ENCODE measurements at places on chromosomes 3 and 15.
A peak's percentile ranks its signal among the peaks of the same experiment; 100 is the strongest.

DNA sequence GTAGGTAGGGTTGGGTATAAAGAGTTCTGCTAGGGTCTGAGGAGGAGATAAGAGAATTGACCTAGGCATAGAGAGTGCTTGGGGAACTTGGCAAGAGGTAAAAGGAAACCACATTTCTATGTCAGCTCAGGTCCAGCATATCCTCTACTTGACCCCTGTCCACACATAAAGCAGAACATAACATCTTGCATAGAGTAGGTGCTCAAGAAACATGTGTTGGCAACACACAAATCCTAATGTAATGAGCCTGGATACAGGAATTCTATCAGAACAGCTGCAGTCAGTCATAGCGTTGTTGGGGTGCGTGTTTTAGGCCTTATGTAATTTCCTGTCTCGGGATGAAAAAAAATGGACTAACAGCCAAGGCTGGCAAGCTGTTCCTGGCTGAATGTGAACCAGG, 35.0 kb upstream of the PLCL2 start:
- no peak for DNase-seq

GRCh38 chr3:38235466-38235865, 30.1 kb upstream of the SLC22A13 start:
- no peak for DNase-seq

DNA sequence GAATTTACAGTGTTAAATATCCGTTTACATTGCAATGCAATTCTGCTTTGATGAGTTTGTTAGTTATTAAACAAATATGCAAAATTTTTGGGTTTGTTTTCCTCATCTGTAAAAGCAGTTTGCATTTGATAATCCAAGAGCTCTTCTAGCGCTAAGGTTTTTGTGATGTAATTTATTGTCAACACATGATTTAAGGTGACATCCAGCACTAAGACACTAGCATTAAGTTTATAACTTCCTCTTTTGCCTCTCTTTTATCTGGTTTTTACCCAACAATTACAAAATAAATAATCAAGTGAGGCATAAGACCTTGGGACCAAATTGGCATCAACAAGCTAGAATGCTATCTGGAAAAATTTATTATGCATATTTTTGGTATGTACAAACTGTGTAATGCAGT, 969 bp upstream of the DNAJC19 start:
- DNase-seq = no peak

DNA sequence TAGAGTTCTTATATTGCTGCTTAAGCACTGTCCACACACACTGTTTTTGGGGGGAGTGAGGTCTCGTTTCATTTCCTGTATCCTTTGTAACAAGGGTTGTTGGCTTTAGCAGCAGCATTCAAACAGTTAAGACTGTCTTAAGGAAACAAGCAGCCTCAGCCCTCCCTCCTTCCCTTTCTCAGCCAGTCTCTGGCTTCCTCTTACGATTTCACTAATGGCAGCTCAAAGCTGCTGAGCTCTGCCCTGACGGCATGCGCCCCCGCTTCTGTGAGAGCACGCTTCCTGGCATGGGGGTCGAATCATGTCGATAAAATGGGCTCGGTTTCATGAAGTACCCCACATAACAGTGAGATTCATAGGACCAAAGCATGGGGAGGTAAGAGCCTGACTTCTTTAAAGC, 105.0 kb downstream of the KLHL25 start:
- no peak for DNase-seq

- DNase-seq = no peak
Measured at GRCh38 chr3:110887176-110887575, 184.4 kb upstream of the NECTIN3 start.

DNA sequence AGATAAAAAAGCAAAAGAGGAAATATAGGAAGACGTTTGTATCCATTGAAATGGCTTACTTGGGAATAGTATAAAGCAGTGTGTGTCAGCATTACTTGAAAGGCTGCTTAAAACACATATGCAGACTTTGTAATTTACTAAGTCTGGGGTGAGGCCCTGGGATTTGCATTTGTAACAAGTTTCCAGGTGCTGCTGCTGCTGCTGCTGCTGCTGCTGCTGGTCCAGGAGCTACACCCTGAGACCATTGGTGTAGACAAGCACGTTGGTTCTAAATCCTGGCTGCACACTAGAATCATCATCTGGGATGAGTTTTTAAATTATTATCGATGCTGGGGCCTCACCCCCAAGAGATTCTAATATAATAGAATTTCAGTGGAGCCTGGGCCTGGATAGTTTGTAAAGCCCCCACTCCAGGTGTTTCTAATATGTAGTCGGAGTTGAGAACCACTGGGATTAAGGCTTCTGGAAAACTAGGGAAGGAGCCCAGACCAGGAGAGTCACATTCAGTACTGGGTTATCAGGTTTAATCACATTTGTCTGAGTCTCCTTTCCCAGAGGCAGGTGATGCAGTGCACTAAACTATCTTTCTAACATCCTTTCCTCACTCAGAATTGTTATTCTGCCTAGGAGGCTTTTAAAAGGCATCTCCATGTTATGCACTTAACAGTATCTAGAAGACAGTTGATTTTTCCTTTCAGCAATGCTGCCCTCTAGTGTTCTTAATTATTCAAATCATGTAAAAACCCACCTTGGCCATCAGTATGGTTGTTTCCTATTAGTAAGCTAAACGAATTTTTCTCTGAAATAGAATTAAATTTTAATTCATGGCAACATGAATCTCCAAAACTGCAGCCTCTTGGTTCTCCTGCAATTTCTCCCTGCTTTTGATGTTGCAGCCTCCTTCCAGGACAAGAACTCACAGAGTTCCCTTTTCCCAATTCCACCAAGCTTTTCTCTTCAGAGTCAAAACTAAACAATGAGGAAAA, 45.4 kb downstream of the SSR3 start:
- DNase-seq = no peak

DNA sequence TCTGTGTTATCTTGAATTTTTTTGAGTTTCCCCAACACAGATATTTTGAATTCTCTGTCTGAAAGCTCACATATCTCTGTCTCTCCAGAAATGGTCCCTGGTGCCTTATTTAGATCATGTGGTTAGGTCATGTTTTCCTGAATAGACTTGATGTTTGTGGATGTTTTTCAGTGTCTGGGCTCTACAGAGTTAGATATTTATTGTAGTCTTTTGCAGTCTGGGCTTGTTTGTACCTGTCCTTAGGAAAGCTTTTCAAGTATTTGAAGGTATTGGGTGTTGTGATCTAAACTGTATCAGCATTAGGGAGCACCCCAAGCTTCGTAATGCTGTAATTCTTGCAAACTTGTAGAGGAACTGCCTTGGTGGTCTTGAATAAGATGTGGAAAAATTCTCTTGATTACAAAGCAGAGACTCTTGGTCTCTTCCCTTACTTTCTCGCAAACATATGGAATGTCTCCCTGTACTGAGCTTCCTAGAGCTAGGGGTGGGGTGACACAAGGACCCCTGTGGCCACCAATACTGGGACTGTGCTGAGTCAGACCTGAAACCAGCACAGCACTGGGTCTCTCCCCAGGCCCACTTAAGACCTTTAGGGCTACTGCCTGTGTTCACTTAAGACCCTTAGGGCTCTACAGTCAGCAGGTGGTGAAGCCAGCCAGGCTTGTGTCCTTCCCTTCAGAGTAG, 26.5 kb downstream of the TM4SF18 start:
- no peak for DNase-seq

GRCh38 chr3:71579326-71579934, 4.1 kb downstream of the FOXP1 start:
- DNase-seq = no peak

DNA sequence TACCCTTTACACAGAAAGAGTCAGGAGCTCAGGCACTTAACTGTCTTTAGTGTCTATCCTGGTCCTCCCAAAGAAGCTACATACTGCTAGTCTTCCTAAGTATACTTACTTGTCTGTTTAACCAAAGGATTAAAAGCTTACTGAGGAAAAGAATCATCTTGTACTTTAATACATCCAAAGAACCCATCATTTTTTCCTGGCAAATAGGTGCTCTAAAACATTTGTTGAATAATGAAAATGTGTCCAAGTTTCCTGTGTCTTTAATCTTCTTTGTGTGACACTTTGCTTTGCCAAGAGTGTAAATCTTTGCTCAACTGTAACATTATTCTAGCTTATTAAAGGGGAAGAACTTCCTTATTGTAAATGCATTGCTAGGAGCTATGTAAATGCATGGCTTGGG, 519.2 kb downstream of the OTOL1 start:
- no peak for DNase-seq

DNA sequence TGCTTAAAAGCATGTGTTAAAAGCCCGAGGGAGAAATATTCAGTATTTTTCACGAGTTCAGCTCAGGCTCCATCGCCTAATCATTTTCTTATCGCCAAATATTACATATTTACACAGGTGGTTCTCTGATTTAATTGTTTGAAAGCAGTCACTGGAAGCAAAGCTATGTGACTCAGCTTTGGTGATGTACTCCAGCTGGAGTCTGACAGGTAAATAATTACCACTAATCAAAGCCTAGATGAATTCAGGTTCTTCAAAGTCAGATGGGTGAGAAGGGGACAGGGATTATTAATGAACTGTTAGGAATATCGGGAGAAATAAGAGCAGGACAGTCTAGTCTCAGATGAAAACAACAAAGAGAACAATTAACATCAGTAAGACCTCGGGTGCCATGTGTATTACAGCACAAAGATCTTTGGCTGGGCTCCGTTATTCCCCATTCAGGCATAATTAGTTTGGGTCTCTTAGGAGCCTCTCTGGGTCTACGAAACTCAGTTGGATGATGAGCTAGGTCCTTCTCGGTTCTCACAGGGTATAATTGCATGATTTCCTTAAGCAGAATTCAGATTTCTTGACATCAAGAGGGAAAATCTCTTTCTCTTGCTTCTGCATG, 331.7 kb upstream of the ADAMTS9 start:
- no peak for DNase-seq

DNA sequence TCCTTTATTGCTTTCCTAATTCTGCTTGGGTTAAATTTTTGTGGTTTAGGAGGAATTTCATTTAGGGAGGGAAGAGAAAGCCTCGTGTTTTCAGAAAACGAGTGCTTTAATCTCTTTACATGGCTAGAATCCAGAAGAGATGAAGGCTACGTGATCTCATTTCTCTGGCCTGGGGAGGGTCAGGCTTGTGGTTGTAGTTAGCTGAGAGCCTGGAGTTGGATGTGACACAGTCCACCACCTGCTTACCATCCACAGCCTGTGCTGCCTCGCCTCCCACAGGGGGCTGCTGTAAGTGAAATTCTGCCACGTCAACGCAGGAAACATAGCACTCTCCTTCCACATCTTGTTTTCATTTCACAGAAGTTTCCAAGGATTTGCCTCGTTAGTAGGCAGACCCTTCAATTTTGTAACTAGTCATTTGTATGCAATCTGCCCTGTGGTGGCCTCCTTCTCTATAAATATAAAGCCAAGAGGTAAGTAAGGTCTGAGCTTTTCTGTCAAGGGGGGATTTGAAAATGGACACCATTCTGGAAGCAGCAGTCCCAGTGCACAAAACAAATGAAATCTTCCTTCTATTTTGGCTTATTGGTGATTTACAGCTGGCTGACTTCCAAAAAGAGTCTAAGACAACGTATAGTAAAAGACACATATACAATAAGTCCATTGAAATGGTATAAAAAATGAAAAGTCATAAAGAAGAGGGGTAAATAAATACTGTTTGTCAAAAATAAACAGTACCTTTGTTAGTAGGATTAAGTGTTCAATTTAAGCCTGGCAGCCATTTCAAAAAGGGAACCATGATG, 3.4 kb downstream of the GXYLT2 start:
- DNase-seq = no peak

- no peak for DNase-seq
Measured at GRCh38 chr15:74127954-74128784, 2.2 kb upstream of the ISLR2 start.

DNA sequence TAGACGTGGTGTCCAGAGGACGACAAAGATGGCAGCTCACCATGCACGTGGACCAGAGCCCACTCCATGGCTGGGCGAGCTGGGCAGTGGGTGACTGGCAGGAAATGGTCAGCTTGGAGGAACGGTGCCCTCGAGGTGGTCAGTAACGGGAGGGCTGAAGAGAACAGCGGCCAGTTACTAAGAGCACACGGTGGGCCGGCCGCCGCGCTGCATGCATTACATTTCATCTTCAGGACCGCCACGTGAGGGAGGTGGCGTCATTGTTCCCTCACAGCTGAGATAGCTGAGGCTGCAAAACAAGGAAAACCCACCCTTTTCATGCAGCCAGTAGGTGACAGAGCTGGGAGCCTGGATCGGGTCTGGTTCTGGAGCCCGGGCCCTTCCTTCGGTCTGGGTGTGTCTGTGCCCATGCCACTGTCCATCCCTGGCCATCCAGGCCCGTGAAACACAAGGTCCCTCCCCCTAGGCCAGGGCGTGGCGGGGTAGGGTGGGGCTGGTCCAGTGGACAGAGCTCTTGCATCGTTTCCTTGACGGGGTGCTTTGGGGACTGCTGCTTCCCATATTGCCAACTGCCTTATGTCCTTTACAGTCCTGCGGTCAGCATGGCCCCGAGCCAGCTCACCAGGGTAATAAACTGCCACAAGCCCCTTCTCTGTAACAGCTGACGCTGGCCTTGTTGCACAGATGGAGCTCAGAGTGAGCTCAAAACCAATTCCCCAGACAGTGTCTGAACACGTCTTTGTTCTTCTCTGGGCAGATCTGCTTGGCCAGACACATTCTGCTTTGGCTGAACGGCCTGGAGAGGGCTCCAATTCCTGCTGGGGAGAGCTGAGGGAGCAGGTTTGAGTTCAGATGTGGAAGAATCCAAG, 51.8 kb downstream of the RGMA start:
- DNase-seq = peak; percentile 72

- DNase-seq = no peak
Measured at GRCh38 chr3:78994174-78995027, 773.4 kb downstream of the ROBO1 start.

DNA sequence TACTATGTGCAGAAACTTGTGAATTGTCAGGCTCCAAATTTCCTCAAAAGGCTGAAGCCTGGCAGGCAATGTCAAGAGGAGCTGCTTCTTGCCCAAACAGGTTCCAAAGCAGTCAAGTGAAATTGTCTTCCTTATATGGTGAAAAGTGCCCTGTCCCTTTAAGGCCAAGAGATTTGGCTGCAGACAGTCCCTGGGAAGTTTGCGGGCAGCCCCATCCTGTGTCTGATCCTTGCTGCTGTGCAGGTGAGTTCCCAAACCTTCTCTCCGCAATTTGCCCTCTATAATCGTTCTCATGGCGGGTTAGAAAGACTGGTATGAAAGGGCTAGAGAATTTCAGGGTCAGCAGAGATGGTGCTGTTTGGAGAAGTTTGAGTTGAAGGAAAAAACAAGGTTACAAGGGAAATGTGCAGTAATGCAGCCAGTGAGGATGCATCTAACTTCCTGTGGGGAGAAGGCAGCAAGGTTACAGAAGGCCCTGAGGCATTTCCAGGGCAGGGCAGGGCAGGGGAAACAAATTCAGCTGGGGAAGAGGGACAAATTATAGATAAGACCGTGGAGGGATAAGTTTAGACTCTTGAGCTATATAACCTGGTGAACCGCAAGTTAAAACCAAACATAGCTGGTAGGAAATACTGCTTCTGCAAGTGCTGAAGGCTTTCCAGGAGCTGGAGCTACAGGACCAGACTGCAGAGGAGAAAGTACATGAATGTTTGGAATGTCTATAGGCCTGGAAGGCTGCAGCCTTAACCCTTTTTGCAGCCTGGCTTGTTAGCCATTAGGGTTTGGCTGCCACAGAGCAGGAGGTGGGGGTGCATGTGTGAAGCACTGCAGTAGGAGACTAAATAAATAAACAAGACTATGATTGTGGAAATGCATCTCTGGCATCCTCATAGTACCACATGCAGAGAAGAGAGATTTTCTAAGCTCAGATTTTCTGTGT, 256.2 kb upstream of the IL12A start:
- DNase-seq = peak; percentile 70
